Stimulated activated naive CD4-positive, alpha-beta T cell (primary cell): ENCODE measurements at places on chromosomes 7 and 10.
A peak's percentile ranks its signal among the peaks of the same experiment; 100 is the strongest.

DNA sequence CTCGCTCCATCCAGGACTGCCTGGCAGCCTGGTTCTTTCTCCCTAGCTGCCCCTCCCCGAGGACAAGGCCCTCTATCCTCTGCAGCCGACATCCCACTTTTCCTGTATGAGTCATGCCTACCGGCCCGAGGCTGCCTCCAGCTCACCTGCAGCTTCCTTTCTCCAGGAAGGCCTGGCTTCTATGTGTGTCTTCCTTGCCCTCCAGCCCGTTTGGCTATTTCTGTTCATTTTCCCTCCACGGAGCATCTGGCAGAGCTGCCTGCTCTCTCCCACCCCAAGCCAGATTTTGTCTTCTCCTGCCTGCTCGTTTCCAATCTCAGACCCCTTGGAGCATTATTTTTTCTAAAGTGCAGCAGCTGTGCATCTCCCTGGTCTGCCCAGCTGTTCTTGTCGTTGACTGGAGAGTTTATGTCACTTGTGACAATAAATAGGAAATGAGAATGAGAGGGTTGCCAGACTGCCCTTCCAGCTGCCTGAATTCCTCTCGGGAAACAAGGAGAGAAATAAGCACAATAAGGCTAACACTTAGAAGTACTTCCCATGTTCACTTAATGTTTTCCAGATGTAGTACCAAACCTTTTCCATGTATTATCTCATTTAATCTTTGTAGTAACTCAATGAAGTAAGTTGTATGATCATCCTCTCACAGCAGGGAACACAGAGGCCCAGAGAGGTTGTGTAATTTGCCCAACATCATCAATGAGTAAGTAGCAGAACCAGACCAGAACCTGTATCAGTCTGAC, 19.7 kb downstream of the UBTD1 start:
- DNase-seq = no peak

DNA sequence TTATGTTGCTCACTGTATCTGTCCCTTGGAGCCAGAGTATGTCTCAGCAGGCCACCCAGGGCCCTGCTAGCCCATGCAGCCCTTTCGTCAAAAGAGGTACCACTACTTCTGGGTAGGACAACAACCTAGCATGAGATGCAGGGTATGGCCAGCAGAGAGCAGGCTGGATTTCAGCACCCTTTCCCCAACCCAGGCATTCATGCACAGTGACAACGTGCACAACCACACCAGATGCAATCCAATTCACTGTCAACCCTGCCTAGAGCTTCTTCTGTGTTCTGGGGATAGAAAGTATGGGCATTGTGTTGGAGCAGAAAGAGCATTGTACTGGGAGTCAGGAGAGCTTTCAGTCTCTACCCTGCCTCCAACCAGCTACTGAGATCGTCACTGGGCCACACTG, 37.9 kb downstream of the JAZF1 start:
- no peak for DNase-seq

DNA sequence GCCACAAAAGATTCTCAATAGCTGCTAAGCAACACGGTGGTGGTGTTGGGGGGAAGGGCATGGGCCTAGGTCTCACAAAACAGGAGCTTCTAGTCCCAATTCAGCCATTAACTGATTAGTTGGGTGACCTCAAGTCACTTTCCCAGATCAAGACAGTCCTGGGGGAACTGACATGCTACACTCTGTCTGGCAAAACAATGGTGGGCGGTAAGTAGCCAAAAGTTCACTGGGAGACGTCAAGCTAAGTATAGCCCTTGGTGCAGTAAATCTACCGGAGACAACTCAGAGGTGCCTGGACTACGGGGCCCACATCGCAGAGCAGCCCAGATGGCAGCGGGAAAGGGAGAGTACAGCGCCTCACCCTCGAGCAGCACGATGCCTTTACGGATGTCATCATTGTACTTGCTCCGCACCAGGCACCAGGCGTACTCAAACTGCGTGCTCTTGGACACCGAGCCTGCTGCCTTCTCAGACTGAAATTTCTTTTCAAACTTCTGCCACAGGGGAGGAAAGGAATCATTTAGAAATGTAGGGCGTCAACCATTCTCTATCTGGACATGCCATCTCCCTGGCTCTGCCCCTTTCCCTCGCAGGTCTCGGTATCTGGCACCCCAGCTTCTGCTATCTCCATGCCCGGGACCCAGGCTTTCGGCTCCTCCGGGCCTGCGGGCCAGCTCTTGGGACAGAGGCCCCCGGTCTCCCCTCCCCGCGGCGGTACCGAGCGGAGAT, 1.1 kb downstream of the FIS1 start:
- DNase-seq = peak; percentile 3

DNA sequence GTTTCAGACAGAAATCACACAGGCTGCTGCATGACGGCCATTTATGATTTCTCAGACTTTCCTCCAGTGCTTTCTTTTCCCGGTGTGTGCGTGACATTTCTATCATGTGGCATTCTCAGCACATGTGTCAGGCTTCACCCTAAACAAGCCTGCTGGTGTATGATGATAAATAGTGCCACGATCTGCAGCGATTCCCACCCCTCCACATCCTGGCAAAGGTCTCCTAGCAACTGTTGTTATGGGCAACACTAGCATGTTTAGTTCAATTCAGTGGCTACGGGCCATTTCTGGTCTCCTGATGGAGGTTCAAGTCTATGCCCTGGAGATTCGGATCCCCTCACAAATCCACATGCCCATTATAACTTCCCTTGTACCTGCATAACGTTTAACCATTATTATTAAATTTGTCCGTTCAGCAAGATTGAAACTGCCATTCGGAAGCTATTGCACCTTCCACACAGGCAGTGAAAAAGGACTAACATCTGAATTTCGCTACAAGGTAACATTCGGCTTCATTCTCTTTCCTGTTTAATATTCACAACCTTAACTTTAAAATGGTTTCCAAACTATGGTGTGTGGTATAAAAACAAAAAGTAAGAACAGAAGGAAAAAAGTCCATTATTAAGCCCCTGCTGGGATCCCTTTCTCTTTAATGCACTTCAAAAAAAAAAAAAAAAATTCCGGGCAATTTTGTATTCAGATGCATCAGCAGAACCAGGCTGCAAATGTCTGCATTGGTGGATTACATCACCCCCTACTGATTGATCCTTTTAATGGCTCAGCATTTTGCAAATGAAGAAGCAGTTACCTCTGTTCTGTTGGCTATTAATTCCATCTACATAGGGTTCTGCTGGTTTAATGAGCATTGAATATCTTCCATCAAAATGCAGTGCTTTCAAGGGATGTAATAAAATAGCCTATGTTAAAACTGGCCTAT, 90.2 kb downstream of the FRMD4A start:
- DNase-seq = no peak

DNA sequence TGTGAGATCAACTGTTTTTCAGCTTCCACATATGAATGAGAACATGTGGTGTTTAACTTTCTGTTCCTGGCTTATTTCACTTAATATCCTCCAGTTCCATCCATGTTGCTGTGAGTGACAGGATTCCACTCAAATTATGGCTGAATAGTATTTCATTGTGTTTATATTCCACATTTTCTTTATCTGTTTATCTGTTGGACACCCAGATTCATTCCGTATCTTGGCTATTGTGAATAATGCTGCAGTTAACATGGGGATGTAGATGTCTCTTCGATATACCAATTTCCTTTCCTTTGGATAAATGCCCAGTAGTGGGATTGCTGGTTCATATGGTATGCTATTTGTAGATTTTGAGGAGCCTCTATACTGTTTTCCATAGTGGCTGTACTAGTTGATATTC, 47.9 kb downstream of the GALNT11 start:
- DNase-seq = no peak

DNA sequence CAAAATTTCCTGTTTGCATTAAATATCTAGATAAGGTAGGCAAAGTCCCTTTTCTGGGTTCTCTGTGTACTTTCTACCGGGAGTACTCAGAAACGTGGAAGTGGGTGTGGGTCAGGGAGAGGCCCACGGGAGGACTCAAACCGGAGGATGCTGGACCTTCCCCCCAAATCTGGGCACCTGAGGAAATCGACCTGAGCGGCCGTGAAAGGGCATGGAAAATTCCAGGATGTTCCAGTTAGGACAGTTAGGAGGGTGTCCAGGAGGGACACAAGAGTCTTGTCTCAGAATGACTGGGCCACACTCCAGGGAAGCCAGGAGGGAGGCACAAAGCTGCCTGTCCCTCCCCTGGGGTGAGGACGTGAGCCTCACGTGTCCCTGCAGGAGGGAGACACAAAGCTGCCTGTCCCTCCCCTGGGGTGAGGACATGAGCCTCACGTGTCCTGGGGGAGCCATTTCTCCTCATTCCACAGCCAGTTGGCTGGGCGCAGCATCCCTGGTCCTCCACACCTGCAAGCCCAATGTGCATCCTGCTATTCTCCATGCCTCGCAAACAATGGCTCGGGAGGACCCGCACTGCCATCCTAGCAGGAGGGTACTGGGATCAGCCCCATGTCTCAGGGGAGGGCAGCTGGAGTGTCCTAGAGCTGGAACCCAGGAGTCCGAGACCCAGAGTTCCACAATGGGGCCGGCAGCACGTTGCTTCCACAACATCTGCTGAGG, 190.5 kb upstream of the PPP2R2D start:
- no peak for DNase-seq

DNA sequence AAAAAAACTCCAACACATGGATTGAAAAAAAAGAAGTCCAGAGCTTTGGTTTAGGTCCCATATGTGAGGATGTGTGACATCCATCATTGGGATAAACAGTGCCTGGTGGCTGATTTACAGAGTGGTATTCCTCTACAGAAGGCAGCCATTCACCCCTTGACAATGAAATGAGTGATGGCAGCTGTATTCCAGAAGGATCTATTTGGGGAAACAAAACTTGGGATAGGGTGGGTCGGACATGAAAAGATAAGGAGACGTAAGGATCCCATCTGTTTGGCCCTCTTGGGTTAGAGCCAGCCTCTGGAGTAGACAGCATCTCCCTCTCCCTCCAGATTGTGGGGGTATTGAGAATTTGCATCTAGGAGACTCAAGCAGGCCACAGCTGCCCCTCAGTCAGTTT, 15.2 kb upstream of the CREB5 start:
- no peak for DNase-seq

DNA sequence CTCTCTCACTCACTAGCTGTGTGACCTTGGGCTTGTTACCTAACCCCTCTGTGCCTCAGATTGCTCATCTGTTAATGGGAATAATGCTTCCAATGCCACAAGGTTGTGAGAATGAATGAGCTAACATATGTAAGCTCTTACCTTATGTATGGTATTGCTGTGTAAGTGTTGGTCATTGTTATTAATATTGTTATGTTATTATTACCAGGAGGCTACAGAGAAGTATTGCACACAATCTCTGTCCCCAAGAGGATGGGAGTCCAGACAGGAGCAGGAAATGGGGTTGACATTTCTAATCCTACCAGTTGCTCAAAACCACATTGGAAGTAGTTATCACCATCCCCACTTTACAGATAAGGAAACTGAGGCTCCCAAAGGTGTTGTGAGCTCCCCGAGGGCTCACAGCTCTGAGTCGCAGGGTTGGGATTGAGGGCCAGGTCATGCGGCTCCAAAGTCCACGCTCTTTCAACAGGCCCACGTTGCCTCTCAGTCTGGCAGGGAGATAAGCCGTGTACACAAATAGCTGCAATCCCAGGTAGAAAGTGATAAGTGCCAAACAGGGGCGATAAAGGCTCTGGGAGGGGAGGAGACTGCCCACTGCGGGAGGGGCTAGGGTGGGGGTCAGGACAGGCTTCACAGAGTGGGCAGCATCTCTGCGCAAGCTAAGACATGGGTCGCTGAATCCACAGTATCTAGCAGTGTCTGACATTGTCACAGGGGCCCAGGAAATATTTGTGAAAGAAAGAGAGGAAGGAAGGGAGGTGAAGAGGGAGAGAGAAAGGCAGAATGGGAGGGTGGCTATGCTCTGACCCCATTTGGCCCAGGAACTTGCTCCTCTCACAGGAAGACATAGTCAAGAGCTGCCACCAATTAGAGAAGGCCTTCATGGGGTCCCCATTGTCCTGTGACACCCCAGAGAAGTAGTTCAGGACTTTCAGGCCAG, 9.6 kb upstream of the ZMIZ1 start:
- no peak for DNase-seq

- no peak for DNase-seq
These were observed 5.6 kb downstream of the SNX13 start for GRCh38 chr7:17934612-17935240.

DNA sequence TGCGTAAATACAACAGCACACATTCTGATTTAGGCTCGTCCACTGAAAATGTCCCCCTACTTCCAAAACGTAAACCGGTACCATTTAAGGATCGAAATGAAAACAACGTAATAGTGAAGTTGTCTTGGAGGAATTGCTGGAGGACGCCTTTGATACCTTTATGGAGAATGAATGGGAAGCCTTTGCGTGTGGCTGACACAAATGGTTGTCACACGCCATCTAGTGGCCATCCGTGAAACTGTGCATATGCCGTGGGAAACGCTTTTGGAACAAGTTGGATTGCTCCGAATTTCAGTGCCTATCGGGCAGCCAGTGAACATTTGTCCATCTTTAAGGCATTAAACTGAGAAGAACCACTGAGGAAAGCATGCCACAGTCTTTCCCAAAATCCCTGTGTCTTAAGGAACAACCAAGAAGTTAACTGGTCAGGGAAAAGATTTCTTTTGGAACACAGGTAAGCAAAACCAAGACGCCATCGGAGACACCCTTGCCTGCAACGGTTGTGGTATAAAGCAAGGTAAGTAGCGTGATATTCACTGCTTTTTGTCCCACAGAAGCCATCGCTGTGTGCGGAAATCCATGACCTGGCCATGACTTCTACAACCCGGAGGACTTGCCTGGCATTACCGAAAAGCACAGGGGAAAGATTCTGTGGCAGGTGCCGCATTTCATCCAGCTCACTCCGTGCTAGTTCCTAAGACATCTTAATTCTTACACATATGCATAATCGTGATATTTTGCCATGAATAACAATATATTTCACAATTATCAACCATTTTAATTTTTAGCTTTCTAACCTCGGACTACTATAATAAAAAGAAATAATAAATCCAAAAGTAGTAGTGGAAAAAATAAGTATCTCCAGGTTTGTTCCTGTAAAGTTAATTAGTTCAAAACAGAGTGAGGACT, 100.6 kb downstream of the FAM204A start:
- peak; percentile 50 for DNase-seq

DNA sequence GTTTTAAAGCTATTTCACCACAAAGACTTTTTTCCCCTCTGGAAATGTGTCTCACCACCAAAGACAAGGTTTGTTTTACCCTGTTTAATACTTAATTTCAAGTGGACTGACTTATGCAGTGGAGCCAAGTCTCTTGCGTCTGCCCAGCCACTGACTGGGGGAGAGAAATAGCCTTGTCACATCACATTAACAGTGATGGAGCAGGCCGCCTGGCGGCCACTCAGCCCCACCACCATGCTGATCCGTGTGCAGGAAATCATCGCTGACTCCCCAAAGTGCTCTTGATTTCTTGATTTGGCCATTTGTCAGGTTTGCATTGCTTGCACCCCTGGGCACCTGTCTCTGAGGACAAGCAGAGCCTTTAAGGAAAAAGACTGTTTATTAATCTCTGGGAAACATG, 334.1 kb downstream of the GLRX3 start:
- no peak for DNase-seq

DNA sequence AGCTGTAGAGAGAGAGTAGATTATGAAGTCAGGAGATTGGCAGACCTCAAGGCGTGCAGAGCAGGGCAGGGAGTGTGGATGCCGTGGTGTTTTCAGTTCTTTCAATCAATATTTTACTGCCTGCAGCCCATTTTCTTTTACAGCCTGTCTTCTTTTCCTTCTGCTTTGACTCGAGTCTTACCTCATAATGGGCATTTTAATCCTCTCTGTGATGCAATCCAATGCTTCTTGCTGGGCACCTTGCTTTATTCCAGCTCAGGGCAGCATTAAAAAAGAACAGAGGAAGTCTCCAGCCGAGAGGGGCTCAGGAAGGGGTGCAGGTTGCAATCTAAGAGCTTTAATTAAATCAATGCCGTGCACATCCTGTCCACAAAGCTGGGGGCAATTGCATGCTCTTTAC, 839.0 kb downstream of the LRMDA start:
- no peak for DNase-seq

- no peak for DNase-seq
These were observed 2.4 kb upstream of the PKD1L1 start for GRCh38 chr7:47950714-47951113.
